NCI-H1048 (cell line): ENCODE measurements at places on chromosomes 16 and 17.

- DNase-seq: no peak
These were observed 290.4 kb upstream of the DYNLRB2 start for GRCh38 chr16:80250381-80250780.

- peak; percentile 61 for DNase-seq
These were observed 288.6 kb upstream of the ELAC2 start for GRCh38 chr17:13306310-13306962.

- no peak for DNase-seq
These were observed 516 bp downstream of the SLC16A6 start for GRCh38 chr17:68290268-68290954.

DNA sequence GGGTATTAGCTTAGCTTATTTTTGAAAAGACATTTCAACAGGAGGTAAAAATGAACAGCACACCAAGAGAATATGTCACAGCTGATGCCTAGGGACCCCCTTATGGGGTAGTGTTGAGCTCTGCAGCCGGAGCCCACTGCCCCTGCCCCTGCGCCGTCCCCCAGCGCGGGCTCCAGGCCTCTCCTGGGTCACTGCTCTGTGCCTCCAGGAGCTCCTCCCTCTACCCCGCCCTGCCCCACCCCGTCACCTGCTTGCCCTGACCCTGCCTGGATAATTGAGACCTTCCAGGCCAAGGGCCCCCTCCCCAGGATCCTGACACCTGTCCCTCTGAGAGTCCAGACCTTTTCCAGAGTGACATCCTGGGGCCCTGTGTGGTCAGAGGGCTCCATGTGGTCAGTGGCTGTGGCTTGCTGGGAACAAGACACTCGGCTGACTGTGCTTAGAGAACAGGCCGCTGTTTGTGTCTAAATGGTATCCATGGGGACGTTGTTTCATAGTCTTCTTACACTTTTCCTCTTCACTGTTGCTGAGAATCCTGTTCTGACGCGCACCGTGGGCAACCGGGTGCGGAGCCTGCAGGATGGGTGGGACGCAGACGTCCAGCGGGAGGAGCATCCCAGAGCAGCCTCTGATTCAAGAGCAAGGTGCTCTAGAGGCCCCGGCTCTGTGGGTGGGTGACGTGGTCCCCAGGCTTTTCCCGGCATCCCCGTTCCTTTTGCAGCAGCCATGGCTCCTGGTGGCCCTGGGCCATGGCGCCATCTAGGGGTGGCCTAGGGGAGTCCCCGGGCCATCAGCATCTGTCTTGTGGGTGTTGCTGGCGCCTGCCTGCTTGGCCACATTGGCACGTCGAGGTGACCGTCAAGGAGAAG lies 20.0 kb upstream of the WFIKKN1 start:
- DNase-seq: no peak

DNA sequence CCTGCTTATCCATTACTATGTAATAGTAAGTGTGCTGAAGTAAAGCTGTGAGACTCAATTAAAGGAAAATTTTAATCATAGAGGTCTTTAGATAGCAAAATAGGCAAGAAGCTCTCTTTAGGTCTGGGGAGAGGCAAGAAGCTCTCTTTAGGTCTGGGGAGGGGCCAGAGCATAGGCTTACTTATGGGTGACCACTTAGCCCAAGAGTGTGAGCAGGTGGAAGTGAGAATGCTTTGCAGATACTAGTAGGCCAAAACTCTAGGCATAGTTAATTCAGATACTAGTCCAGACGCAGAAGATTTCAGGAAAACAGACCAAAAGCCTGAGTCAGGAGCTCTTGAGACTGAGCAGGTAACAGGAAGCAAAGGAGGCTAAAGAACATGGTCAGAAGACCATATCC lies 49.6 kb downstream of the GLG1 start:
- DNase-seq: no peak

DNA sequence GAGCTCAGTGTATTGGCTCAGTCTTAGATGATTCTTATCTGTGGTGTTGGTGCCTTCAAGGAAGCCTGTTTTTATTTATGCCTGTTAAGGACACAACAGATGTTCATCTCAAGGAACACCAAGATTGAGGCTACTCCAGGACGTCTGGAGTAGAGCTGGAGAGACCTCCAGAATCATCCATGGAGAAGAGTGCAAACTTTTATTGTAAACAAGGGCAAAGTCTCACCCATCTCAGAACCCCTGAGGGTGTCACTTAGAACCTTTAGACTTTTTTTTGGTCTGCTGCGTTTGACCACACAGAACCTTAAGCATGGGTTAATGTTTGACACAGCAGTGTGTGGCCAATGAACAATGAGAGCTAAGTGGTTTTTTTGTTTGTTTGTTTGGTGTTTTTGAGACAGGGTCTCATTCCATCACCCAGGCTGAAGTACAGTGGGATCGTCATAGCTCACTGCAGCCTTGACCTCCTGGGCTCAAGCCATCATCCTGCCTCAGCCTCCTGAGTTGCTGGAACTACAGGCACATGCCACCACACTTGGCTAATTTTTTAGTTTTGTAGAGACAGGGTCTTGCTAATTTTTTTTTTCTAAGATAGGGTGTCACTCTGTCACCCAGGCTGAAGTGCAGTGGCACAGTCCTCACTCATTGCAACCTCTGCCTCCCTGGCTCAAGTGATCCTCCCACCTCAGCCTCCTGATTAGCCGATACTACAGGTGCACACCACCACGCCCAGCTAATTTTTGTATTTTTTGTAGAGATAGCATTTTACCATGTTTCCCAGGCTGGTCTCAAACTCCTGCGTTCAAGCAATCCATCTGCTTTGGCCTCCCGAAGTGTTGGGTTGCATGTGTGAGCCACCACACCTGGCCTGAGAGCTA lies 16.3 kb downstream of the SLC47A1 start:
- DNase-seq: no peak

DNA sequence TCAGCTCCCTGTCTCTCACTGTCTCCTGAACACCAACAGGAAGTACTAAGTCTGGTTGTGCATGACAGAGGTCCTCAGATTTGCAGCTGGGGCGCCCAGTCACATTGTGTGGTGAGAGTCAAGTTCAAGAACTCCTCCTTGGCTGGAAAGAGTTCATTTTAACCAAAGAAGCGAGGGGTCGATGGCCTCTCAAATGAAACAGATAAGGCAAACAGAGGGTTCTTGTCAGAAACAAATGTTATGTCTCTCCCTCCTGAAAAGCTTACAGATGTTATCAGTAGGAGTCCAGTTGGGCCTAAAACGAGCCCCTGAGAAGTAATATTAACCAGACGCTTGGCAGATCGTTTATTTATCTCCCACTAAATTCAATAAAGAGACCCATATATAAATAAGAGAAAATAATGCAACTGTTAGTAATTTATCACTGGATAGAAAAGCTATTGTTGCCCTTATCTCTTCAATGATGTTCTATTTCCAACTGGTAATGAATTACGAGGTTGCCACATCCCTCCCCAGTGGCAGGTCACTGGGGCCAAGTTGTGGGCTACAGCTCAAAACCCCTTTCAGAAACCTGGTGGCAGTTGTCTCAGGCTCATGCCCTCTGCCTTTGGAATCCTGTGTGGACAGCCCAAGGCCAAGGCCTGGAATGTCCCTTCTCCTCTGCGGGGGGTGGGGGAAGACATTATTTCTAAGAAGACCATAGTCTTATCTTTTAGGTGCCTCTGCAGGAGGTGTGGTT lies 307.5 kb upstream of the DYNLRB2 start:
- DNase-seq: no peak

DNA sequence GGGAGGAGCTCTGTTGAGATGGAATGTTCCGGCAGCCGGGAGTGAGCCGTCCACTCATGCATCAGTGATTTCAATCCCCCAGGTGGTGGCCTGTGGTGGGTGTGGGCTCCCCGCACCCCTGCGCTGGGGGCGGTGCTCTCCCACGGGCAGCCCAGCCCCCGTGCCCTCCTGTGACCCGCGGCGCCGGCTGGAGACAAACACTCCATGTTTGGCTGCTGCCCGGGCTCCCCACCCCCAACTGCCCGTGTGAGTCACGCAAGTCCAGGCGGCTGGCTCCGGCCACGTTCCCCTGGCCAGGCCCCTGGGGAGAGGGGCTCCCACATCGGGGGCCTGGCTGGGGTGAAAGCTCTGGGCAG lies 29.4 kb downstream of the CACNA1H start:
- DNase-seq: no peak

- DNase-seq: no peak
These were observed 147.6 kb upstream of the NOG start for GRCh38 chr17:56445692-56446411.

- DNase-seq: no peak
These were observed 688 bp upstream of the ITGB3 start for GRCh38 chr17:47252766-47253512.

- DNase-seq: no peak
These were observed 109.5 kb downstream of the CDH8 start for GRCh38 chr16:61926766-61927165.

GRCh38 chr17:67525239-67526135 lies 148.4 kb downstream of the PITPNC1 start:
- DNase-seq: no peak

GRCh38 chr17:82030470-82031302 lies 792 bp upstream of the RAC3 start:
- peak; percentile 42 for DNase-seq

GRCh38 chr17:82086941-82087906 lies 10.8 kb downstream of the FASN start:
- no peak for DNase-seq

DNA sequence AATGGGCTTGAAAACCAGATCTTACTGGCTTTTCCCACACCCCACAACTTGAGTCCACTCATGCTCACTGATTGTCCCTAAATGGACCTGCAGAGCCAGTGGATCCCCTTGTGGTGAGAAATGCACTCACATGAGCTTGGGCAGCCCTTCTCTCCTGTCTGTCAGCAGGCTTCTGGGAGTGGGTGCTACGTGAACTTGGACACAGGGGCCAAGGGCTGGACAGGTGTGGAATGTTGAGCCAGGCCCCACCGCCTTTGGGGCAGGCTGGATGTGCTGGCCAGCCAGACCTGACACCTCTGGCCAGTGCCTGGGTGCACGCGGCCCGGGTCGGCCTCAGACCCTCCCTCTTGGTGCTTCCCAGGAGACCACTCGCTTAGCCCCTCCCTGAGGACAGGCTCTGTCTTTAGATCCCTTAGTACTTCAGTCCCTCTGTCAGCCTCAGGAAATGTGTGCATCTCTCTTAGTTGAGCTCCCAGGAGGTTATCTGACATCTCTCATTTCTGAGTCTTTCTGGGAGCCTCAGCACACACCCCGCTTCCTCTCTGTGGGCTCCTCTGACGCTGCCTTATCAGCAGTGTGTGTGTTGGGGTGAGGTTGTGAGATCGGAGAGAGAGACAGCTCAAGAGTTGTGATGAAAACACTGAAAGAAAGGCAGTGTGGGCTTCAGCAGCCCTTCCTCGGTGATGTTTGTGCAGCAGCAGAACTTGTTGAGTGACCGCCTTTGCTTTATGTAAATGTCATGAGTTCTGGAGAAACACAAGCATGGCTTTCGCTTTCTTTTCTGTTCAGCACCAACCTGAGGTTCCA lies 117.0 kb downstream of the RAB11FIP4 start:
- no peak for DNase-seq
